Type B pancreatic cell (in vitro differentiated cells): ENCODE measurements at places on chromosomes 6 and 20.

- peak overlapping the region; percentile 37 for H3K27ac ChIP-seq
- peaks cover 4% of the 10 kb centered on the region for H3K27me3 ChIP-seq
- no peak for DNase-seq
- H3K4me1 ChIP-seq: peaks cover 26% of the 10 kb centered on the region
Observed at GRCh38 chr6:35500782-35501181, 3.9 kb upstream of the TEAD3 start.

- no peak overlapping the region for H3K4me3 ChIP-seq
- peaks cover 6% of the 10 kb centered on the region for H3K4me1 ChIP-seq
- DNase-seq: no peak
- no peaks in the 10 kb centered on the region for H3K27me3 ChIP-seq
Observed at GRCh38 chr20:35947907-35948306, 6.4 kb downstream of the SCAND1 start.

GRCh38 chr6:32203426-32204267 is 11.2 kb upstream of the GPSM3 start:
- H3K36me3 ChIP-seq: no peaks in the 10 kb centered on the region
- H3K4me1 ChIP-seq: peaks cover 6% of the 10 kb centered on the region
- peaks cover 4% of the 10 kb centered on the region for H3K27me3 ChIP-seq

DNA sequence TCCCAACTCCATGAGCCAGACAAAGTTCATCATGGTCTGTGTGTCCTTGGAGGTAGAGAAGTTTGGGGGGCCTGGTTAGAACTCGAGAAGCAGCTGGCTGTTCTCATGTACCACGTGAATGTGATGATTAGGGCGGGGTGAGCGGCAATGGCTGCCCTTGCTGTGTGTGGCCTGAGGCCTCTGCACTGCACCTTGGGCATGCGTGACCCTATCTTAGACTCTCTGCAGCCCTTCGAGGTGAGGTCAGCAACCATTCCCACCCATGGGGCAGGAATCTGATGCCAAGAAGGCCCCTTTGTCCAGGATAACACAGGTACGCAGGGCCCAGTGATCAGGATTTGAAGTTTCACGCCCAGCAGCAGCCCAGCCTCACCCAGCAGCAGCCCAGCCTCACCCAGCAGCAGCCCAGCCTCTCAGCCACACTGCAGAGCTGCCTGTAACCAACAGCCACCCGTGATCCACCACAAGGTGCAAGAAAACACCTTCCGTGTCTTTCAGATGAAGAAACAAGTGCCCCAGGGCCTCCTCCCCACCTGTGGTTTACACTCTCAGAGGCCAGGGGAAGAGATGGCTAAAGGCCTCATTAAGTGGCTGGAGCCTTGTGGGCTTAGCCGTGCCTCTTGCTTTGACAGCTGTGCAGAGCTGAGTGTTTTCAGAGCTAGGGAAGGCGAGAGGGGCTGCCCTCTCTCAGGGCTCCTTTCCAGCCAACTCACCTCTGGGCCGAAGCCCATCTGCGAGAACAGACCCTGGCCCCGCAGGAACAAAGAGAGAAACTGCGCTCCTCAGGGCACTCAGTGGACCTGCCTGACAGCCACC is 195.2 kb upstream of the CDH4 start:
- H3K27me3 ChIP-seq: peaks cover 38% of the 10 kb centered on the region
- no peaks in the 10 kb centered on the region for H3K36me3 ChIP-seq
- no peak overlapping the region for H3K4me3 ChIP-seq
- no peak for DNase-seq

- peaks cover 35% of the 10 kb centered on the region for H3K4me1 ChIP-seq
- no peaks in the 10 kb centered on the region for H3K36me3 ChIP-seq
- no peak overlapping the region for H3K4me3 ChIP-seq
- no peak overlapping the region for H3K27ac ChIP-seq
Observed at GRCh38 chr20:62688855-62689460, 19.7 kb upstream of the NTSR1 start.

- DNase-seq: no peak
- H3K27me3 ChIP-seq: no peaks in the 10 kb centered on the region
- H3K36me3 ChIP-seq: peaks cover 3% of the 10 kb centered on the region
- no peak overlapping the region for H3K27ac ChIP-seq
- H3K4me3 ChIP-seq: no peak overlapping the region
Observed at GRCh38 chr6:10809098-10809497, 29.2 kb downstream of the MAK start.

DNA sequence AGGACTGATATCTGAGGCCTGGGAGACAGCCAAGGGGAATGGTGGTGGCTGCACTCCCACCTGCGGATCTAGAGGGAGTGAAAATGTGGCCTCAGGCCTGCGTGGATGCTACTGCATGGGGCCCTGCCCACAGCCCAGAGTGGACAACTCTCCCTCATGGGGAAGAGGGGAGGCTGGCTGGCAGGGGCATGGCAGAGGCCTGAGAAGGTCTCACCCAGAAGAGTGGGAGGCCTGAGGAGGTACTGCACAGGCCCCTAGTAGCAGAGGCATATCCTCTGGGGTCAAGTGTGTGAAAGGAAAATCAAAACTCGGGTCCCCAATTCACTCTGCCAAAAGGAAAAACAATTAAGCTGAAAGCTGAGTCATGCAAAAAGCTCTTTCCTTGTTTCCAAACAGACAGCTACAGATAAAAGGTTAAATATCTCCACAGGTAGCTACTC is 158.2 kb downstream of the AKAP7 start:
- H3K4me3 ChIP-seq: no peak overlapping the region
- H3K27me3 ChIP-seq: peaks cover 29% of the 10 kb centered on the region
- H3K36me3 ChIP-seq: no peaks in the 10 kb centered on the region
- H3K4me1 ChIP-seq: peaks cover 19% of the 10 kb centered on the region
- H3K27ac ChIP-seq: no peak overlapping the region
